ENCODE measurements at places on chromosomes 3 and 15.
A peak's percentile ranks its signal among the peaks of the same experiment; 100 is the strongest.

GRCh38 chr3:101252945-101253344 is 67.4 kb downstream of the IMPG2 start:
- no peak for DNase-seq

GRCh38 chr3:181279239-181279565 is 289.7 kb upstream of the DNAJC19 start:
- no peak for DNase-seq

- no peak for DNase-seq
Measured at GRCh38 chr15:32033186-32033890, 3.0 kb downstream of the CHRNA7 start.

GRCh38 chr15:82039871-82040270 is 5.9 kb downstream of the MEX3B start:
- DNase-seq = no peak

DNA sequence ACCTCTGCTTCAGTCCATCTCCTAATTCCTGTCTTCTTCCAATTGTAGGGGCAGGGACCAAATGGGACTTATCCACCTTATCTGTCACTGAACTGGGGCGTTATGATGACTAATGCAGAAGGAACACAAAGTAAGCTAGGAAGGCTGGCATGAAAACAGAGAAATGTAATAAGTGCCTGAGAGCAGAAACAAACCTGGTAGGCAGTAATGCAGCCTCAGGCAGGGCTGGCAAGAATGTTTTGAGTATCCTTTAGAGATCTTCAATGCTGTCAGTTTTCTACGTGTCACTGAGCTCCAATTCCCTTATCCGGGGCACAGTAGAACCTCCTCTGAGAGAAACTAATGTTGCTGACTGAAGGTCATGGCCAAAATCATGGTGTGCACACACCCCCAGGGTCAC is 246.2 kb upstream of the TBL1XR1 start:
- no peak for DNase-seq

DNA sequence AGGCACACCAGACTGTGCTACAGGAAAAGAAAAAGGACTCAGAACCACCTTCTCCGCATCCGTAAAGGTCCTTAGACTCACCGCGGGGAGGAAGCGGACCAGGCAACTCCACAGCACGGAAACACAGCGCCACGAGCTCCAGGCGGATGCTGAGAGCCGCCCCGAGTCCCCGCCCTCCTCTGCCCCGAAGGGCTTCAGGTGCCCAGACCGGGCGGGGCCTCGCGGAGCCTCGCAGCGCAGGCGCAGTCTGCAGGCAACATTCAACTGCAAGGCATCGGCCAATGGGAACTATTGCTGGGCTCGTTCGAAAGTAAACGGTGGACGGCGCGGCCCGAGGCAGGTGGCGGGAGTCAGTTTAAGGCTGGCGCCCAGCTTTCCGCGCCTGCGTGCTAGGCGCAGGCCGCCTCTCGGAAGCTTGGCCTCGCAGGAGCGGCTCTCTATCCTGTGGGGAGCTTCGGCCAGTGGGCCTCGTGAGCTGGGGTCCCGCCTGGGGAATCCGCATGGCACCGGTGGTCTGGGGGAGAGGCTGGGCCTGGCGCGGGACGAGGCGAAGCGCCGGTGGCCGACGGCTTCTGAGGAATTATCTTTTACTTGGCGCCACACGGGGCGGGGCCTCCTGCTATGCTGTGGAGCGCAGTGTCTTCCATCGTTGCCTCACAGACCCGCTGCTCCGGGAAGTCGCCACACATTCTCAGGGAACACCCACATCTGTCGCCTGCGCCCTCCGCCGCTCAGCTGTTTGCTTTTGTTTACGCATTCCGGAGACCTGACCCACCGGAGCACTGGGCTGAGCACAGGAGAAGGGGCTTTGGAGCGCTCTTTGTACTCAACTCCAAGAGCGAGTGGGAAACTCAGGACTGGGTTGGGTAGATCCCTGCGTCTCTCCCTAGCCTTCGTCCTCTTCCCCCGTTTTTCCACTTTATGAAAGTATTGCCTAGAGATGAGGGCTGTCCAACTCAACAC is at the start of gene TRIM59:
TRIM59 (minus strand) TSS at position 151 of the 963 bp plus-strand sequence. CDS start 10,603 bp downstream, outside the sequence.
- peak; percentile 83 for DNase-seq

DNA sequence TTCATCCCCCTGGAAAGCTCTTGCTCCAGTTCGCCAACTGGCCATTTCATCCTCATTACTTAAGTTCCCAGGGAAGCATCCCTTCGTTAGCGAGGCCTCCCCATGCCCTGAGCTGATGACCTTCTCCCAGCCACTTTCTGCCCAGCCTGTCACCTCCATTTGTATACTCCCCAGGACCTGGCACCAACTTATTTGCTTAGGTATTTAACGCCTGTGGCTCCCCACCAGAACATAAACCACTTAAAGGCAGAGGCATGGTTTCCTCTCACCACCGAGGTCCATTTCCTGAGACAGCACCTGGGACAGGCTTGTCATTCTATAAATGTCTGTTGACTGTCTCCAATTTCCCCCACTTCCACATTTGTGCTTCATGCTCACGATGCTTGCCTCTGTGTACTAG is 189.0 kb downstream of the ZNF621 start:
- DNase-seq = no peak

DNA sequence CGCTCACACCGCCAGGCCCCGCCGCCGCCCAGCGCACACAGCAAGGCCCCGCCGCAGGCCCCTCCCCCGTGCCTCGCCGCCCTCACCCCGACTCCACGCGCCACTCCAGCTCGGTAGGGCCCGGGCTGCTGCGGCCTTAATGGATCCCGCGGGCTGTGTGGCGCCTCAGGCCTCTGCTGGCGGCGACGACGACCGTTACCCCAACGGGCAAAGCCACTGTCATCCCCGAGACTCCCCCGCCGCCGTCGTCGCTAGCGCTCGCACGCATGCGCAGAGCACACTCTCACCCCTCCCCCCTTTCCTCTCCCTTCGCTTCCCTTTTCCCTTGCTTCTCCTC is at the start of gene MSL2:
MSL2 (minus strand) TSS at position 272 of the 337 bp plus-strand sequence. CDS start 1,222 bp downstream, outside the sequence.
- no peak for DNase-seq

GRCh38 chr3:57951066-57951882 is 56.9 kb upstream of the FLNB start:
- no peak for DNase-seq

- no peak for DNase-seq
Measured at GRCh38 chr3:138938877-138939560, 7.9 kb downstream of the FOXL2 start.

GRCh38 chr15:63044645-63045464 is 2.3 kb downstream of the TPM1 start:
- no peak for DNase-seq

GRCh38 chr15:63319065-63319464 is 41.7 kb downstream of the APH1B start:
- no peak for DNase-seq

- DNase-seq = no peak
Measured at GRCh38 chr3:72426618-72427397, 421.4 kb downstream of the SHQ1 start.

DNA sequence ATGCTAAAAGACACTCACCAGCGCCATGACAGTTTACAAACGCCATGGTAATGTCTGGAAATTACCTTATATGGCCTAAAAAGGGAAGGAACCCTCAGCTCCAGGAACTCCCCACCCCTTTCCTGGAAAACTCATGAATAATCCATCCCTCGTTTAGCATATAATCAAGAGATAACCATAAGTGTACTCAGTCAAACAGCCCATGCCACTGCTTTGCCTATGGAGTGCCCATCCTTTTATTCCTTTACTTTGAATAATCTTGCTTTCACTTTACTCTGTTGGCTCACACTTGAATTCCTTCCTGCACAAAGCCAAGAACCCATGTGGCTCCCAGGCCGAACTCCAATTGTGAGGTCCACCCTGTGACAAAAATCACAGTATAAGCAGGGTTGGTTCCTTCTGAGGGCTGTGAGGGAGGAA is 19.1 kb upstream of the FSTL1 start:
- no peak for DNase-seq

DNA sequence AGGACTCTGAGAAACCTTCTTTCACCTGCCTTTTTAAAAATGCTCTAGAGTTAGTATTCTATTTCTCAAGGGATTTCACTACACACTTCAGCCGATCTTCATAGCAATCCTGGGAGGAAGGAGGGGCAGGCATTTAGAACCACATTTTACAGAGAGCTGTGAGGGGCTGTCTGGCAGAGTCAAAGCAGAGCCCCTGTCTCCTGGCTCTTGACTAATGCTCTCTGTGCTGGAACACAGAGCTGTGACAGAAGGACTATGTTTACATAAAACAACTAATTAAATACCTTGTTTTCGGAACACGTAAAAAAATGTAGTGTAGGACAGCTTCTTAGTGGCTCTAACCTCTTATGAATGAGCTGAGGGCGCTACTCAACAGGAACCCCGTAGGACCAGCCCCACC is 7.6 kb upstream of the SPTBN5 start:
- no peak for DNase-seq

DNA sequence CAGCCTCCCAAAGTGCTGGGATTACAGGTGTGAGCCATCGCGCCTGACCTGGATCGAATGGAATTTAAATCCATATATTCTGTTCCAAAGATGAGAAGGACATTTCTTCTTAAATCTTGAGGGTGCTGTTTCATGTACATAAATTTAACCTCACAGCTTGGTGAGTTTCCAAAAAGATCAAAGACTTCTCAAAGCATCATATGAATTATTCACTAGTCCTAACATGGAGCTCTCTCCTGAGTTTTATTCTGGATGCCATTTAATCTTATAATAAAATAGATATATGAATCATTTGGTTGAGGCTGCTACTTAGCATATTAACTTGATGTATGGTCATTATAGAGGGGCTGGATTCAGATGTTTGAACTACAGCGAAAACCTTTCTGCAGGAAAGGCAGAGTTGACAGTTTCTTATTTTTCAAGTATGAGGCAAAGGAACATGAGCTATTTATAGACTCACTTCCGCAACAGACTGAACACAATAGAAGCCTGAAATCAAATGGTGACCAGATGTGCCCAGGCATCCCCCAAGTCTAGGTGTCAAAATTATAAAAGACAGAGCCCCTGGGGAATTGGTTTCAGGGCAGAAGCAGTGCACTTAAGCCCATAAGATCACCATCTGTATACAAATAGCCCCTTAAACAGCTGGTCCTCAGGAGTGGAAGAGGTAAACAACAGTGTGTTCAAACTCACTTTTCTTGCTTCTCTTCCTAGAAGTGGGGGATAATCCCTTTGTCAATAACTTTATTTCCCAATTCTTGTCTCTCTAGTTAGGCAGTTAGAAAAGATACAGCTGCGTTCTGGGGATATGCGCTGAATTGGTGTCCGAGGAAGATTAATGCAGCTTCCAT is 29.7 kb downstream of the STARD9 start:
- DNase-seq = no peak

DNA sequence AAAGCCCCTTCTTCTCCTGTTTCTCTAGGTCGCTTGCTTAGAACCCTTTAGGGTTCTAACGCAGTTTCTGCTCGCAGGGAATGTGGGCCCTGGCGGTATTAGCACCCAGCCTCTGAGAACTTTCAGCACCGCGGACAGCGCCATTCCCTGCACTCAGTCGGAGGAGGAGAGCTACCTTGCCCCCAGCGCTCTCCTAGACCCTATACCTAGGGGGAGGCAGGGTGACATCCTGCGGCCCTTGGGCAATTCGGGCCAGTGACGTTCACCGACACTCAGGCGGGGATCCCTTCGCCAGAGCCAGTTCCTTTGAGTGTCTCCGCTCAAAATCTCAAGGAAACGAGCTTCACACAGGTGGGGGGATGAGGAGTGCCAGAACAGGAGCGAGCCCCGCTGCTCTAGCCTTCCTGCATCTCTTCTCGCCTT is 1.3 kb downstream of the SLC7A14 start:
- peak; percentile 22 for DNase-seq

- no peak for DNase-seq
Measured at GRCh38 chr15:32099956-32100684, 69.8 kb downstream of the CHRNA7 start.

- DNase-seq = no peak
Measured at GRCh38 chr15:91664224-91664836, 189.2 kb upstream of the SLCO3A1 start.

- no peak for DNase-seq
Measured at GRCh38 chr3:144380849-144381248, 409.2 kb downstream of the DIPK2A start.

DNA sequence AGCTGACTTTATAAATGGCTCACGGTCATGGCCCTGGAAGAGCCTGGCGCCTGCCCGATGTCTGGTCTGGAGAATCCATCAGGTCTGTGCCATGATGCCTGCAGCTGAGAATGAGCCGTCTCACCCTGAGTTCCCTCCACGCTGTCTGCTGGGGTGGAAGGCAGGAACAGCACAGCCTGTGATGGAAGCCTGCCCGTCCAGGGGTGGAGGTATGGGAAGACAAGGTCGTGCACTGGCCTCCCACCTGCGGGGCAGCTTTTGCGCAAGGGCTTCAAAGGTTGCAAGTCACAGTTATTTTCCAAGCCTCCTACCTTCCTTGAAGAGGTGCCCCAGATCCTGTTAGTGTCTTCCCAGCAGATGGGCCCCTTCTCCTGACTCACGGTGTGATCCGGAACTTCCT is 275.5 kb downstream of the FAM43A start:
- DNase-seq = no peak

DNA sequence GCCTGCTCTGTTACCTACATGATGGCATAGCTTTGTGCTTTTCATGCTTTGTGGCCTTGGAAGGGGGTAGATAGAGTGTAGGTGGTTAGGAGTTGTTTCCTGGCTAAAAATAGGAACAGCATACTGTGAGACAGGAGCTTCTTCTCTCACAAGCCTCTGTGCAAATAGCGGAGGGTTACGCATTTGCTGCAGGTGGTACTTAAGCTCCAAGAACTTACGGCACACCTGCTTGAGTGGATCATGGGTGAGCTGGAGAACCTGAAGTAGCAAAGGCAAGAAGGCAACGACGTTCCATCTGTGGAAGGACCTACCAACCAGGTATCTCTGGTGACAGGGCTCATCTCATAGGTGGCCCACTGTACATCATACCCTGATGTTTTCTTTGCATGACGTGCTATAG is 66.0 kb downstream of the ST6GAL1 start:
- no peak for DNase-seq

- DNase-seq = no peak
Measured at GRCh38 chr15:51499379-51499976, 123.1 kb downstream of the DMXL2 start.

DNA sequence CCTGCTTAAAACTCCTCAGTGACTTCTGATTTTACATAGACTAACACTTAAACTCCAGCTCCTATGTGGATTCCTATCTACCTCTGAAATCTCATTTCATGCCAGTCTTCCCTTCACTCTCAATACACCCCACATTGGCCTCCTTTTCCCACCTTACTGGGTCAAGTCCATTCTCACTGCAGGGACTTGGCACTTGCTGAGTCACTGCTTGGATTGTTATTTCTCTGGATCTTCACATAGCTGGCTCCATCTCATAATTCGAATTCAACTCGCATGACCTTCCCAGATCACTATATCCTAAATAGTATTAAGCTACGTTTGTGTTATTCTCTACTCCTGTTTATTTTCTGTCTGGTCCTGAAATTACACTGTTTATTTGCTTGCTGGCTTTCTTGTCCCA is 59.6 kb upstream of the FRMD4B start:
- DNase-seq = no peak

DNA sequence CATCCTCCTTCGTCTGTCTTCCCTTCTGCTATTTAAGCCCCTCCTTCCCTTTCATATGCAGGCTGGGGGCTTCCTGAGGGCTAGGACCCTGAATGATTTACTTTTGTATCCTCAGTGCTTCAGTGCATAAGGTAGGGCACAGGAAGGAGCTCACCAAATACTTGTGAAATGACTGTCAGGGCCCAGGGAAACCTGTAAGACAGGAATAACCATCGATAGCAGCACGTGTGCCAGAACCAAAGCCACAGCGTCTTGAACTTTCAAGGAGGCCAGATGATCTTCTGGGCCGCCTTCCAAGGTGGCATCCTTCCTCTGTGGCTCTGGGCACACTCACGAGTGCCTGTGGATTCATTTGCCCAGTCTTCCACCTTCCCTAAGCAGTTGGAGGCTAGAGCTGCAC is 3.9 kb downstream of the TMED3 start:
- DNase-seq = no peak

GRCh38 chr15:52540374-52541012 is 11.8 kb upstream of the MYO5A start:
- DNase-seq = no peak

All from stimulated activated CD8-positive, alpha-beta memory T cell treated with anti-CD3 and anti-CD28 coated beads, Interleukin-15, amount 100 ng/mL, for 24 hours (primary cell).